ENCODE measurements at places on chromosomes 7 and 10. TPM values are rescaled to one million over a fixed set of nuclear protein-coding genes. Genes with fewer than 3 reads are reported as not detected.

The MUC12 gene
- 0.85 TPM for total RNA-seq

DNA sequence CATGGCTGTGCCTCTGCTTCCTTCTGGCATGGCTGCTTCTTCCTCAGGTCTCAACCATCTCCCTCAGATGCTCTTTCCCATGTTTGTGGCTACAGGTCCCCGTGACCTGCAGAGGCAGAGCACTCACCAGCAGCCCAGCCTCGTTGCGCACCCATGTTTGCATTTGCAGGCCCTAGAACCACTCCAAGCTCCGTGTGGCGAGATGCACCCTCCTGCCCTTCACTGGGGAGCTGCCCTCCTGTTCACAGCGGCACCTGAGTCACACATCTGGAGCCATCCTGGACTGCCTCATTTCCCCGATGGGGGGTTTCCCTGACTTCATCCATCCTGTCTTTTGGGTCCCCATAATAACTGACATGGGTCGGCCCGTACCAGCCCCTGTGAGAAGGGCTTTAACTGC, 35.9 kb downstream of the EGFR start:
- peaks cover 41% of the 10 kb centered on the region for H3K4me1 ChIP-seq
- no peak for DNase-seq

- no peaks in the 10 kb centered on the region for H3K36me3 ChIP-seq
- no peaks in the 10 kb centered on the region for H3K4me1 ChIP-seq
- no peaks in the 10 kb centered on the region for H3K27me3 ChIP-seq
Measured at GRCh38 chr7:29109899-29110298, 36.4 kb downstream of the CPVL start.

- DNase-seq: no peak
- no peak overlapping the region for H3K27ac ChIP-seq
- no peaks in the 10 kb centered on the region for H3K27me3 ChIP-seq
- H3K4me3 ChIP-seq: no peak overlapping the region
Measured at GRCh38 chr7:95736635-95737034, 35.7 kb upstream of the DYNC1I1 start.

DNA sequence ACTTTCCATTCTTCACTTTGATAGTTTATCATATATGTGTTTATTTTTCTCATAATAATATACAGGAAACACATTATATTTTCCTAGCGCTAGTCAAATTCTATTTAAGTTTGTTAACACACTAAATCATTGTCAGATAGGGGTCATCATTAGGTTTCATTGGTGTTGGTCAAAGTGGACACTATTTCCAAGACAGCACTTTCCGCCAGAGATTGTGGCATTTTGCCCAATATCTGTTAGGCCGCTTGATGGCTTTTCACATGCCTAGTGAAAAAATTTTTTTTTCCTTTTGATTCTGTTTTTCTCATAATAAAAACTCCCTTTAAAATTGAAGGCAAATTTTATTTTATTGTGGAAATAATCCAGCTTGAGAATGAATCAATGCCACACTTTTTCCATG, 495.4 kb upstream of the AKR1E2 start:
- H3K36me3 ChIP-seq: no peaks in the 10 kb centered on the region
- H3K27ac ChIP-seq: no peak overlapping the region
- DNase-seq: no peak
- H3K4me3 ChIP-seq: no peak overlapping the region
- H3K27me3 ChIP-seq: no peaks in the 10 kb centered on the region

GRCh38 chr10:74502963-74503608, 323.3 kb upstream of the KAT6B start:
- H3K36me3 ChIP-seq: no peaks in the 10 kb centered on the region
- no peak for DNase-seq
- H3K27me3 ChIP-seq: no peaks in the 10 kb centered on the region
- no peak overlapping the region for H3K27ac ChIP-seq
- no peak overlapping the region for H3K4me3 ChIP-seq
- H3K4me1 ChIP-seq: peaks cover 12% of the 10 kb centered on the region

GRCh38 chr7:156988343-156989185, 21.9 kb downstream of the MNX1 start:
- no peak for DNase-seq
- no peak overlapping the region for H3K27ac ChIP-seq
- no peak overlapping the region for H3K4me3 ChIP-seq
- H3K27me3 ChIP-seq: no peaks in the 10 kb centered on the region
- no peaks in the 10 kb centered on the region for H3K36me3 ChIP-seq
- no peaks in the 10 kb centered on the region for H3K4me1 ChIP-seq

The CPN1 gene
- not detected for total RNA-seq

The METTL27 gene
- not detected for total RNA-seq

GRCh38 chr7:22812353-22812752, 10.3 kb downstream of the TOMM7 start:
- H3K27me3 ChIP-seq: no peaks in the 10 kb centered on the region
- no peak overlapping the region for H3K27ac ChIP-seq
- no peak for DNase-seq
- H3K4me1 ChIP-seq: no peaks in the 10 kb centered on the region

DNA sequence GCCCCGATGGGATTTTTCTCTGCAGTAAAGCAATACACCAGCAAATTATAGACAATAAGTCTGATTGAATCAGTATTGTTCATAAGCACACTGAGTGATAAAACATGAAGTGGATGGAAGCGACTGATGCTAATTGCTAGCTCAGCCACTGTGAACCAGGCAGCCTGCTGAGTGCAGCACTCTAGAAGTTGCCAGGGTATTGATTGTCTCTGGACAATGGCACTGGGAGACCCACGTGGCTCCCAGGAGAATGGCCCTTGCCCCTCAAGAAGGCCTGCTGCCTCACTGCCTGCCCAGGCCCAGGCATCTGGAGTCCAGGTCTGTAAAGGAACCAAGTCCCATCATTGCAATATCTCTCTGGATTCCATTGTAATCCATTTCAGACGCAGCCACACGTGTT, 80.4 kb upstream of the TCERG1L start:
- no peaks in the 10 kb centered on the region for H3K27me3 ChIP-seq
- no peaks in the 10 kb centered on the region for H3K4me1 ChIP-seq
- no peak overlapping the region for H3K4me3 ChIP-seq
- no peaks in the 10 kb centered on the region for H3K36me3 ChIP-seq

- DNase-seq: no peak
- H3K27ac ChIP-seq: peak overlapping the region; percentile 94
- H3K27me3 ChIP-seq: no peaks in the 10 kb centered on the region
- H3K36me3 ChIP-seq: no peaks in the 10 kb centered on the region
- peak overlapping the region; percentile 18 for H3K4me3 ChIP-seq
- peaks cover 7% of the 10 kb centered on the region for H3K4me1 ChIP-seq
Measured at GRCh38 chr10:19921300-19922140, 105.3 kb downstream of the PLXDC2 start.

GRCh38 chr10:42888504-42889095, 106.0 kb downstream of the BMS1 start:
- no peaks in the 10 kb centered on the region for H3K36me3 ChIP-seq
- no peak overlapping the region for H3K27ac ChIP-seq
- no peak for DNase-seq
- H3K4me3 ChIP-seq: no peak overlapping the region
- H3K27me3 ChIP-seq: no peaks in the 10 kb centered on the region

The SPDYE3 gene
- not detected for total RNA-seq

DNA sequence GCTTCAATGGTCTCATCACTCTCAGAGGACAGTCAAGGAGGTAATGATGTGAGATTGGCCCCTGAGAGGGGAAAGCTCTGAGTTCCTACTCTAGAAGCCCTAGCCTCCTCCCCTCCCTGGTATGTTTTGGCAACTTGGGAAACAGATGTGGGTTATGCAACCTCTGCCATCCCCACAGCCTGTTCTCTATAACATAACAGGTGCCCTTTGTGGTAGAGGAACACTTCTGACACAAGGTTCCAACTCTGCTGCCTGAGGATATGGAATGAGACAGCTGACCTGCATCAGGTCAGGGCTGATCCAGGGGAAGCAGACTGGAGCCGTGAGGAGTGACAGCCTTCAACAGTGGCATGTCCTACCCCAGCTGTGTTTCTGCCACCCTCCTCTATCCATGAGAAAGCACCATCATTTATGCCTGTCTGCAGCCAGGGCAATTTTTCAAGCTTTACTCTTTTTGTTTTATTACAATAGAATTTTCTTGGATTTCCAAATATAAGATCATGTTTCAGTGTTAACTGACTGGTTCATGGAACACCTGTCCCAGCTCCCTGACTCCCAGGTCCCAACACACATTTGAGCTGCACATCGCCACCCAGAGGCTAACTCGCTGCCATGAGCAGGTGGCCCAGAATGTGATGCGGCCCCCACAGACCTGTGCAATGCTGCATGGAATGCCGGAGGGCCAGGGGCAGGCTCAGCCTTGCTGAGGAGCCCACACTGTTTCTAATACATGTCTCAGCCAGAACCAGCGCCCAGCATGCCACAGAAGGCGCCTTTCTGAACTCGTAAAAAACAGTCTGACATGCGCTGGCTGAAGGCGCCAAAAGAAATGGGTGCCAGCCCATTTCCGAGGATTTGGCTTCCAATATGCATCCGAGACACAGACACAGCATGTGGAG, 124.8 kb upstream of the CHST15 start:
- peak; percentile 28 for DNase-seq
- H3K4me3 ChIP-seq: no peak overlapping the region
- peaks cover 23% of the 10 kb centered on the region for H3K4me1 ChIP-seq
- H3K27ac ChIP-seq: no peak overlapping the region
- H3K27me3 ChIP-seq: no peaks in the 10 kb centered on the region
- no peaks in the 10 kb centered on the region for H3K36me3 ChIP-seq

DNA sequence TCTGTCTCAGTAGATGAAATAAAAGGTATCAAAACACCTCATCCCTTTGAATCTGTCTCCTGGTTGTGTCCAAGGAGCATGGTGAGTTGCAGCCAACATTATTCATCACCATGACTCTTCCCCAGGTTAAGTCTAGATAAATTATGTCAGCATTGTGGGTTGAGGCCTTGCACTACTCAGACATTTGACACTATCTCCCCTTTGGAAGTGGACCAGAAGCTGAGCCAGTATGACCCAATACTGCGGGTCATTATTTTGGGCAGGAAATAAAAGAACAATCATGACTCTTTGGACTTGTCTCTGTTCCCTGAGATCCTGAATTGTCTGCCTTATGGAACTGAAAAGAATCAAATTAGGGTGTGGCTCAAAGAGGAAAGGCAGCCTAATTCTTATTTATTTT, 168.2 kb upstream of the FAM171A1 start:
- no peaks in the 10 kb centered on the region for H3K27me3 ChIP-seq
- peaks cover 32% of the 10 kb centered on the region for H3K36me3 ChIP-seq
- H3K27ac ChIP-seq: peak overlapping the region; percentile 12
- DNase-seq: no peak
- no peaks in the 10 kb centered on the region for H3K4me1 ChIP-seq
- H3K4me3 ChIP-seq: no peak overlapping the region

- no peak overlapping the region for H3K4me3 ChIP-seq
- no peaks in the 10 kb centered on the region for H3K27me3 ChIP-seq
- no peak overlapping the region for H3K27ac ChIP-seq
- H3K36me3 ChIP-seq: no peaks in the 10 kb centered on the region
- DNase-seq: no peak
- no peaks in the 10 kb centered on the region for H3K4me1 ChIP-seq
Measured at GRCh38 chr7:31476073-31476745, 37.7 kb upstream of the ITPRID1 start.

The BBS9 gene
- total RNA-seq: 23.3 TPM

The PKD2L1 gene
- total RNA-seq: not detected

GRCh38 chr10:73887294-73888039, 13.1 kb upstream of the CAMK2G start:
- H3K4me1 ChIP-seq: peaks cover 38% of the 10 kb centered on the region
- DNase-seq: peak; percentile 94
- peak overlapping the region; percentile 91 for H3K27ac ChIP-seq
- peak overlapping the region; percentile 22 for H3K4me3 ChIP-seq
- H3K27me3 ChIP-seq: no peaks in the 10 kb centered on the region

DNA sequence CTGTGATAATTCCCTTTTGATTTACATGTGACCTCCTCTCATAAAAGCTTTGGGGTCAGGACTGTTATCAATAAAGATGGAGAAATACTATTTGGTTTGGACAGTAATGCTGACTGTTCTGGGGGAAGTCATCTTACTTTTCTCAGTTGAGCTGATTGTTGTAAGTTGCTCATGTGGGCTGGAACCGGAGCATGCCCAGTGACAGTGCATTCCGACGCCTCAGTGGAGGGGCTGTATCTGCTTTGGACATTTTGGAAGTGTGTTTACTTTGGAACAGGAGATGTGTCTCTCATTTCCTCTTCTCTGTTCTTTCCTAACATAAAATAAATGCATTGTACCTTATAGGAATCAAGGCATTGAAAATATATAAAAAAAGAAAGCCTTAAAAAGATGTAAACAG, 30.1 kb downstream of the RBM33 start:
- H3K4me3 ChIP-seq: no peak overlapping the region
- H3K36me3 ChIP-seq: no peaks in the 10 kb centered on the region
- H3K4me1 ChIP-seq: no peaks in the 10 kb centered on the region
- H3K27ac ChIP-seq: no peak overlapping the region
- DNase-seq: no peak
- no peaks in the 10 kb centered on the region for H3K27me3 ChIP-seq

DNA sequence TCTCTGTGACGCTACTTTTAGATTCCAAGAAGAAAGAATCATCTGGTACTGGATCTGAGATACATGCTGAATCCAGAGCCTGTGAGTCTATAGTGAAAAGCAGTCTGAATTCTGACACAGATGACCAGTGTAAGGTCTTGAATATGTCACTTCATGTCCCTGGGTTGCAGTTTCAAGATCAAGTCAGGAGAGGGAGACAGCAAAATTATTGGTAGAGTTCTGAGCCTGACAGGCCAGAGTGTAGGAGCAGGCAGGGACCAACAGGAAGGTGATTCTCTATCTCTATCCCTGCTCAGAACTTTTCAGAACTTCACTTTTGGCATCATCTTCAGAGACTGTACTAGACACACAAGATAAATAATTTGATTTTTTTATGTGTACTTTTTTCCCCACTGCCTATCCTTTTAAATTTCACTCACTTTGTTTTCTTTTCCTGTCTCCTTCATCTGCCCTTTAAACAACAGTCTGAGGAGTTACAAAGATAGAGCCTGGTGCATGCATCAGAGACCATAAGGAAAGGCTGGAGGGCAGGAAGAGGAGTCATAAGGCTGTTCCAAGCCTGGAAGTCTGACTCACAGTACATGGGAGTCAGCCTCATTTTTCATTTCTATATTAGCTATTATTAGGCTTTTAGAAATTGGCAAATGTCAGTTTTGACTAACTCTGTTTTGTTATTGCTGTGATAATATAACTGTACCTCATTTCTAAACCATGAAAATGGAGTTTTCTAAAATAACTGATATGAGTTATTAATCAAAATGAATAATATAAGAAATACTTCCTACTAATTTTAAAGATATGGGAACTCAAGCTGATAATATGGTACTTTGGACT, 120.2 kb upstream of the TMEM229A start:
- H3K4me3 ChIP-seq: no peak overlapping the region
- peak overlapping the region; percentile 5 for H3K27ac ChIP-seq
- DNase-seq: no peak

DNA sequence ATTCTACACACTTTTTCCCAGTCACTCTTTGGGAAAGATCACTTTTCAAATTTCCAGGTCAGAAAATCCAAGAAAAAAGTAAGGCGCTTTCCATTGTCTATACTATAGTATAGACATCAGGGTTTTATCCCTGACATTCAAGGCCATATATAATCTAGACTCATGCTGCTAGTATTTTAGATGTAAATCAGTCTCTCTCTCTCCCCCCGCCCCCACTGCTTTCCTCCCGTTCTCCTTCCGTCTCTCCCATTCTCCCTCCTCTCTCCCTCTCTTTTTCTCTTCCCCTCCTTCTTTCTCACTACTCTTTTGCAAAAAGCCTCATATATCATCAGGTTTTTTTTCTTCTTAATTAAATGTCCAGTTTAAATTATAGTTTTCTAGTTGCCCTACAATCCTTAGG, 154.8 kb downstream of the PHF14 start:
- no peak for DNase-seq
- no peak overlapping the region for H3K4me3 ChIP-seq
- no peaks in the 10 kb centered on the region for H3K4me1 ChIP-seq
- H3K36me3 ChIP-seq: peaks cover 2% of the 10 kb centered on the region
- no peak overlapping the region for H3K27ac ChIP-seq
- H3K27me3 ChIP-seq: no peaks in the 10 kb centered on the region

GRCh38 chr7:27164045-27164366, 1.3 kb downstream of the HOXA9 start:
- H3K4me1 ChIP-seq: peaks cover 4% of the 10 kb centered on the region
- H3K4me3 ChIP-seq: peak overlapping the region; percentile 59
- H3K36me3 ChIP-seq: no peaks in the 10 kb centered on the region
